ENCODE measurements at places on chromosomes 1 and 21.

- no peak for DNase-seq
These were observed 8.8 kb upstream of the F3 start for GRCh38 chr1:94550396-94550795.

GRCh38 chr1:98754176-98754575 is 92.7 kb downstream of the SNX7 start:
- DNase-seq, result no peak

DNA sequence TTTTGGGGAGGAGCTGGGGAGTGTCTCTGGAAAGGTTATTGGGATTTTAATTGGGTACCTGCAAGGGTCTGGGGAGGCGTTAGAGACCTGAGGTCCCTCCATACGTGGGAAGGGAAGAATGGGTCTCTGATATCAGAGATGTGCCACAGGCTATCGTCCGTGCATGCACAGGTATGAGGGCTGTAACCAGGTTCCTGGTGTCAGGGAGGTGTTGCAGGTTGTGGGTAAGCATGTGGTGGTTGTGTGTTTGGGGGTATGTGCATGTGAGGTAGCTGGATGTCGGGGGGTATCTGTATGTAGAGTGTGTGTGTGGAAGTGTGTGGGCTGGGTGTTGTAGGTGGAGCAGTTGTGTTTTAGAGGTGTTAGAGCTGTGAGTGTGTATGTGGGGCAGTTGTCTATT is 8.3 kb downstream of the AHDC1 start:
- DNase-seq, result no peak

DNA sequence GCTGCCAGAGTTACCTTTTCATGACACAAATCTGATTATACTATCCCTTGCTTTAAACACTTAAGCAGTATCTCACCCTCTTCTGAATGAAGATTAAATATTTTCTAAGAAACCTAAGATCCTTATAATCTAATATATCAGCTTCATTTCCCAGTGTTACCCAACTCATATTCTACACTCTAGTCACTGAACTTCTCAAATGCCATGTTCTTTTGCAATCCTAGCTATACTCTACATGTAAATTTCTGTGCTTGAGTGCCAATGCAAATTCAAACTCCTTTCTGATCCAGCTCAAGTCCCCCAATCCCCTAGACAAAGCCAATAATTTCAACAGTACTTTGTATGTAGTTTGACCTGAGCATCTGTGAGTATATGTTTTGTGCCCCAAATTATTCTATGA is 293.9 kb downstream of the SDCCAG8 start:
- DNase-seq, result no peak

DNA sequence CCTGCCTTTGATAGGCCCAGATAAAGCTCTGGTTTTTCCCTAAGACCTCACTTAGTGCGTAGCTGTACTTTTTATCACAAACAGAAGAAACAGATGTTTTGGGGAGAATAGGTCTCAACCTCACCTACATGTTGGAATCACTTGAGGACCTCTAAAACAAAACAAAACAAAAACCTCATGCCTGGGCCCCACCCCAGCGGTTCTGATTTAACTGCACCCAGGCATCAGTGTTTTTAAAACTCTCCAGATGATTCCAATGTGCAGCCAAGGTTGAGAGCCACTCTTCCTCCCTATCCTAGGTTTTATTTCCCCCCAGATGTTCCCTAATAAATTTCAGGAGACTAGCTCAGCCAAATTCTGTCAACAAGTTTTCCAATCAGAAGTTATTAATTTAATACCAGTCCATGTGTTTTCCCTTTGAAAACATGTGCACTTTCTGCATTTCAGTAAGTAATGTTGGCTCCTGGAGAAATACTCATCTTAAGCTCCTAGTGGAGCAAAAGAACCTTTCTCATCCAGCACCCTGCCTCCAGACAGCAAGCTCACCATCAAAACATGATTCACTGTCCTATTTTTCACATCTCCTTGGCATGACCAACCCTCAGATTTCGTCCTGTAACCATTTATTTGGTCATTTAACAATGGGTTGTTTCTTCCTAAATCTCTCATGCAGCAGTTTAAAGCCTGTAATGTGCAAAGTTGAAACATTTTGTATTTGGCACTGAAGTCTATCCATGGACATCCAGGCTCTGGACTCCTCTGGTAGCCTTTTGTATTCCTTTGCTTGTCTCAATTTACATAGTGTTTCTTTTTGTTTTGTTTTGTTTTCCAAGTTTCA is 27.5 kb downstream of the LRRC8C start:
- no peak for DNase-seq

GRCh38 chr1:156887317-156887716 is 6.2 kb upstream of the PEAR1 start:
- no peak for DNase-seq

GRCh38 chr1:108208724-108209446 is 8.7 kb upstream of the SLC25A24 start:
- no peak for DNase-seq

DNA sequence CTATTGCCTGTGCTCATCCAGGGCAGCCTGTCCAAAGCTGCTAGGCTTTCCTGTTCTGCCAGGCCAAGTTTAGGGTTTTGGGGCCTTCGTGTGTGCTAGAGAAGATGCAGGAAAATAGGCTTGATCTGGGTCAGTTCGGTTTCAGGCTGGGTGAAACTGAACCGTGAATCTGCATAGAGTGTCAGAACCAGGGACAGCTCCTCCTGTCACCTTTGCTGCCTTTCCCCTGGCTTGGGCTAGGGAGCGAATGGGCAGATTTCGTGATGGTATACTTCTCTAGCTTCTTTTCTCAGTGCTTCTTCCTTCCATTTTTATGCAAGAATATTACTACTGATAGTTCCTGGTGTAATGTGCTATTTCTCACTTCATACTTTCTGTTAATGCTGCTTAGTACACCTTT is 6.0 kb upstream of the AGO1 start:
- peak; percentile 44 for DNase-seq

DNA sequence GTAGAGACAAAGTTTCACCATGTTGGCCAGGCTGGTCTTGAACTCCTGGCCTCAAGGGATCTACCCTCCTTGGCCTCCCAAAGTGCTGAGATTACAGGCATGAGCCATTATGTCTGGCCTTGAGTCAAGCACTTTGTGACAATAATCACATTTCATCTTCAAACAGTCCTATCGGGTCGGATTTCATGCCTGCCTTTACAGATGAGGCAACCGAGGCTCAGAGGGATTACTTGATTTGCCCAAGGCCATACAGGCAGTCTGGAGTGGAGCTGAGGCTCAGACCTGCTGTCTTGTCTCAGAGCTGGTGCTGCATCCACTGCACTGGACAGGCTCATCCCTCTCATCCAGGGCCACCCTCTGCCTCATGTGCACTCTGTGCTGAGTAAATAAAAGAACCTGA is 26.6 kb downstream of the FAM151A start:
- no peak for DNase-seq

- no peak for DNase-seq
These were observed 480.7 kb downstream of the MRPL39 start for GRCh38 chr21:25126564-25126963.

All from DND-41 (cell line).